ENCODE measurements at places on chromosomes 3 and 15. TPM values are rescaled to one million over a fixed set of nuclear protein-coding genes. Genes with fewer than 3 reads are reported as not detected.

DNA sequence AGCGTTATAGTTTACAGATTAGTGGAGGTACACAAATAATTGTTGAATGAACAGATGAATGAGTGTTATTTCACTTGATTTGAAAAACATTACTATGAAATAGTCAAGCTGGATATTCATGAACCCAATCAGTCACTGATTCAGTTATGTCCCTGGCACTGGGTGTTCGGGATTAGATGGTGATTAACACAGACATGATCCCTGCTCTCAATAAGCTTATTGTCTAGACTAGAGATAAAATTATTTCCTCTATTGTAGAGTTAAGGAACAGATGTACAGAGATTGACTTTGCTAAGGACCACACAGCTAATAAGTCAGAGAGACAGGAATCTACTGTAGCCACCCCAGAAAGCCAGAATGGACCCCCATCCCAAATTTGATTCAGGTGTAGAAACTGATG lies 963 bp downstream of the GRAMD1C start:
- no peak for DNase-seq

- no peak for DNase-seq
Measured at GRCh38 chr3:105905328-105905727, 36.5 kb upstream of the CBLB start.

DNA sequence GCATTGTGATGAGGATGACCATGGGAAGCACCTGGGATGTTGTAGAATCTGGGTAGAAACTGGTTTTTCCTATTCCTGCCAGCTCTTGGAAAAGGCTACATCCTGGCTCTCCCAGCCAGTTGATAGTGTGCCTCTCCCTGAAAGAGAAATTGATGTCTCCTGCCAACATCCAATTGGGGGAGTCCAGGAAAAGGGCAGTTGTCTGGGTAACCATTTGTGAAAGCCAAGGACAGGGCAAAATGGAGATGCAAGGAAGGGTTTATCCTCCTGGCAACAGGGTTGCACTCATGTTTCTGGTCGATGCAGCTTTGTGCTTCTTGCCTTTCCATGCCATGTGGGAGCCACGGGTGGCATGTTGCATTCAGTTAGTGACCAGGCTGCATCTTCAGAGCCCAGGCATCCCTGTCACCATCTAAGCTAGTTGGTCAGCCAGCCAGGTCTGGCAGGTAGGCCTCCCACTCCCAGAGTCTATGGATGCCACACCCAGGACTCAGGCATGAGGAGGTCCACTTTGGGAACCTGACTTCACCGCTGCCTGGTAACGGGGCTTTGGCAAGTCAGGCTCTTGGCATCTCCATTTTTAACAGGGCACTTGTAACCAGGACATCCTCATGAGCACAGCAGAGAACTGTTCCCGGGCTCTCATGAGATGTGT lies 153.5 kb downstream of the DNAJB8 start:
- DNase-seq = no peak

DNA sequence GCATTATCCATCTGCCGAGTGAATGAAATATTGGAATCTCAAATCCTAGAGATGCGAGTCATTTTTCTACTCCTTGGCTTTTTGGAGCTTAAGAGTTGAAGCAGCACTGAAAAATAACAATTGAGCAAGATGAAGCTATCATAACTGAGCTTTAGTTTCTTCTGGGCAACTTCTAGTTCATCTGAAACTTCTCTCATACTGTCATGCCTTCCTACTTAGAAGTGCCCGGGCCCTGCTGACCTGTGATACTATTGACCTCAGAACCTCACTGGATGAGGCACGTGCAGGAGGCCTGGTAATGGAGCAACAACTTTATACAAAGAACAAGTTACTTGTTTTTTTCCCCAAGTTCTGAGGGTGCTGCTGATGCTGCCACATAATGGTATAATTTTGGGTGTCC lies 48.5 kb upstream of the P3H2 start:
- DNase-seq = no peak

GRCh38 chr15:83112233-83112955 lies 4.9 kb downstream of the TM6SF1 start:
- DNase-seq = no peak

GRCh38 chr3:197907196-197907595 lies 42.8 kb upstream of the RPL35A start:
- no peak for DNase-seq

DNA sequence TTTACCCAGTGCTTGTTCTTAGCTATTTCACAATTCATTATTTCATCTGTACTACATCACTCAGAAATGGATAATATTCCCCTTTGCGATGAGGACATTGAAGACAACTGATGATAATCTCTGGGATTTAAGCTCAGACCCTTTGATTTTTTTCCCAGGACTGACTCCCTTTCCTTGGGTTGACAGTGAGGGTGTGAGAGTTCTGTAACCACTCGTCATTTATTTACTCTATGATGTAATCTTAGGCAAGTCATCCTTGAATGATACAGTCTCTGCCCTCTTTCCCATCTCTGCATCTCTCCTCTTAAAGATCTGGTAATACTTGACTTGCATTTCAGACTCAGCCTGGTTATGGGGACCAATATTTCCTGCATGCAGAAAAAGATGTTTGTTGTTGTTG lies 1041.7 kb downstream of the AGBL1 start:
- DNase-seq = no peak

- DNase-seq = no peak
Measured at GRCh38 chr15:80560601-80561400, 134.3 kb upstream of the ABHD17C start.

DNA sequence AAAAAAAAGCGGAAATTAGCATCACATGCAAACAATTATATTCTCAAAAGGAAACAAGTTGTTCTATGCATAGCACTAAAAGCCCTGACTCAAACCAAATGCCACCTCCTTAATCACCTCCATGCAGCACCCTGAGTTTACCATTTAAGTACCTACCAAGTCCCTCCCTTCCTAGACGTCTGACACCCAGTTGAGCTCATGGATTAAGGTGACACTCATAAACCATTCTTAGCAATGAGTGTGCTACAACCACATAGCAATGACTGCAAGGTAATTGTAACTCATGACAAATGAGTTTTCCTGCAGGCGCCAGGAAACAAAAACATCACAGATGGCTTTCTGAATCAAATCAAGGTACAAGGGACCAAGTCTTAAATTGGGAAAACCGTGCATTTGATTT lies 32.0 kb downstream of the WWTR1 start:
- DNase-seq = no peak

- no peak for DNase-seq
Measured at GRCh38 chr3:99418209-99418635, 220.2 kb upstream of the COL8A1 start.

The CHAC1 gene
- polyA plus RNA-seq = not detected

GRCh38 chr3:56980798-56981390 lies 79.6 kb upstream of the SPATA12 start:
- DNase-seq = no peak

DNA sequence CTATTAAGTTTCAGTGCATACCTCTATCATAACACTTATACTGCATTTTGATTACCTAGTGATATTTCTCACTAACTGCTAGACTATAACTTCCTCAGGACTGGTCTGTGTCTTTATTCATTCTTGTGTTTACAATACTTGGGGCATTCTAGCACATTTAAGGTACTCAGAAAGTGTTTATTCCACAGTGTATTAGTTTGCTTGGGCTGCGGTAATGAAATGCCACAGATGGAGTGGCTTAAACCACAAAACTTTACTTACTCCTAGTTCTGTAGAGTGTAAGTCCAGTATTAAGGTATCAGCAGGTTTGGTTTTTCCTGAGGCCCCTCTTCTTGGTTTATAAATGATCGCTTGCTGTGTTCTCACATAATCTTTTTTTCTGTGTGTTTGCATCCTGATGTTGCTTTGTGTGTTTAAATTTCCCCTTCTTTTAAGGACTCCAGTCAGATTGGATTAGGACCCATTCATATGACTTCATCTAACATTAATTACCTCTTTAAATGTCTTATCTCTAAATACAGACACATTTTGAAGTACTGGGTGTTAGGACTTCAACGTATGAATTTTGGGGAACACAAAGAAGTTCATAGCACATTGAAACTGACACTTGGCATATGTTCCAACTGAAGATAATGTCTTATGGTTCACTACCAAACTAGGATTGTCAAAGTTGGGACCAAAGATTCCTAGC lies 23.9 kb downstream of the RNF111 start:
- no peak for DNase-seq

- peak; percentile 43 for DNase-seq
Measured at GRCh38 chr15:88401996-88402656, 65.1 kb downstream of the MRPL46 start.

DNA sequence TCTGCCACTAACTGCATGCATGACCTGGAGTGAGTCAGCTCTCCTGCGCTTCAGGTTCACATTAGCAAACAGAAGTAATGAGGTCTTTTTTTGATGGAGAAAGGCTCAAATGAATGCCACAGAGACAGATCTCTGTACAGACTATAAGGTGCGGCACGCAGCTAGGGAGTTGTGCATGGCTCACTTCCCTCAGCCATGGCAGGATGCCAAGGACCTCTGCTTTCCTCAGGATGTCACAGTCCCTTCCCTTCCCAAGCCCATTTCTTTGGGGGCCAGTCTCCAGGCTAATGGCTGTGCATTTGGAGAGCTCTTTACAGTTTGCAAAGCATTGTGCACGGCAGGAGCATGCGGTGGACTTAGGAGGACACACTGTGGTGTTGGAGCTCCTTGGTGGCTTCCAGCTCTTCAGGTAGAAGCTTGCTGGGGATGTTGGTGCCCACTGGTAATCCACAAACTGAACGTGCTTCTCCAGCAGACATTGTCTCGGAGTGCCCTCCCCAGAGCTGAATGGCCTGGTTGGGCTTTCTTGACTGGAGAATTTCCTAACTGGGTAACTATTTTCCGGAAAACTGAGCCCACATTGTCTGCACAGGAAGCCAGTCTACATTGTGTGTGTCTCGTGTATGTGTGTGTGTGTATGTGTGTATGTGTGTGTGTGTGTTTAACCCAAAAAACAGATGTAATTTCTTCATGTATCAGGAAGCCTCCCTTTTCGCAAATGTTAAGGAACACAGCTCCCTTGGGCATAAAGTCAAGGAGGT lies 172.5 kb upstream of the TLE3 start:
- DNase-seq = no peak

DNA sequence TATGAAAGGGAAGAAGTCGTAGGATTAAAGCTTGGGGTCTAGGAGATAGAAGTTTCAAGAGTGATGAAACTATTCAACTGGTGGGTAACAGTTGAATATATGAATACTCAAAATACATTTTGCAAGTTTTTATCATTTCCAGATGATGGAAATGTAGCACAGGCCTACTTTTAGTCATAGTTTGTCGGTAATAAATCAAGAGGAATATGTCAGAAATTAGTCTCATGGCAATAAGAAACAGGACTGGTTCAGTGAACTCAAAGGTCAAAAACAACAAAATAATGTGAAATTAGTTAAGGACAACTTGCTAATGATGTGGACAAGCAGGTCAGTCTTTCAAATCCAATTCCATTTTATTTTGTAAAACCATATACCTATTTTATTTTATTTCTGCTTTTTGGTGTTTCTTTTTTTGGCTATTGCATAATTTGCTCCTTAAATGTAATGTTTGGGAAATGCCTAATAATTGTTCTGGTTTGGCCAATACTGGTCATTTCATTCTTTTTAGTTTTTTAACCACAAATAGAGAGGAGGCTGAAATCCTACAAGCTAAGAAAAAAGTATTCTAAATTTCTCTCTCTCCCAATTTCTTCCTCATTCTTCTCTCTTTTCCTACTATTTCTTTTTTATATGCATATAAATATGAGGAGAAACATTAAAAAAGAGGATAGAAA lies 195.2 kb upstream of the ARHGEF26 start:
- DNase-seq = no peak

The CHRM5 gene
- polyA plus RNA-seq = not detected

- no peak for DNase-seq
Measured at GRCh38 chr15:59276225-59277178, 69.9 kb downstream of the LDHAL6B start.

DNA sequence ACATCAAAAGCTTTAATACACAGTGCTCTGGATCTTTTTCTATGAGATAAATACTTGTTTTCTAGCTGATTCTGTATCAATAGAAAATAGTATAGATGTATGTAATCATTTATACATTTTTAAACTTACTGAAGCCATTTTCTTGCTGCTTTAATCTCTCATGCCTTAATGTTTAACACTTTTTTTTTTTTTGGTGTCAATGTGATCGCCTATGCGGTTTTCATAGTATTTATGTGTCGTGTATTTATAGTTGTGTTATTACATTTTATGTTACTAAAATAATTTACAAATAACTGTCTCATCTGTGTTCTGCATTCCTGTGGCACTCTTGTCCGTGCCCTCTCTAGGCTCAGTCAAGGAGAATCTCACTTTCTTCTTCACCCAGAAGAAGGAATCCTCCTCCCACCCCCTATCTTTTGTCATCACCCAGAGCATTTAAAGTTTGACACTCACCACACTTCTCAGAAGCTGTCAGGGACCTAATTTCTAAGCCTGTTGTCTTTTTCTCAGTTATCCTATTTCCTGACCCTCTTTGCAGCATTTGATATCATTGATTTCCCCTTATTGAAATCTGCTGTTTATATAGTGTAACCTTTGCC lies 21.4 kb upstream of the GPR171 start:
- DNase-seq = no peak

The SAMMSON gene
- polyA plus RNA-seq = not detected

GRCh38 chr15:52326756-52327155 lies 31.2 kb upstream of the MYO5C start:
- no peak for DNase-seq

- DNase-seq = no peak
Measured at GRCh38 chr3:159593927-159594605, 394.6 kb upstream of the IL12A start.

DNA sequence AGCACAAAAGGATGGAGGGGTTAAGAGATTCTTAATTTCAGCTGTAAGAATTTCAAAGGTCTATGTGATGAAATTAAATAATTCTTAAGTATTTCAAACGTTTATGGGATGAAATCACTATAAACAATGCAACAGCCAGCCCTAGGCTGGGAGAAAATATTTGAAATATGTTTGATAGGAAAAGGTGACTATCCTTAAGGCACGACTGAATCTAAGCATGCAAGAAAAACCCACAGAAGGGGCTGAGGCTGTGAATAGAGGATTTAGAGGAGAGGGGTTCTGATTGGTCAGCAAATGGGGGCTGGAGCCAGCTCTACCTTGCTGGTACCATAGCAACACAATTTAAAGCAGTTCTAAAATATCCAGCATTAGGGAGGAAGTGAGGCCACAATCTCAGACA lies 220.8 kb upstream of the ATP10A start:
- DNase-seq = no peak

DNA sequence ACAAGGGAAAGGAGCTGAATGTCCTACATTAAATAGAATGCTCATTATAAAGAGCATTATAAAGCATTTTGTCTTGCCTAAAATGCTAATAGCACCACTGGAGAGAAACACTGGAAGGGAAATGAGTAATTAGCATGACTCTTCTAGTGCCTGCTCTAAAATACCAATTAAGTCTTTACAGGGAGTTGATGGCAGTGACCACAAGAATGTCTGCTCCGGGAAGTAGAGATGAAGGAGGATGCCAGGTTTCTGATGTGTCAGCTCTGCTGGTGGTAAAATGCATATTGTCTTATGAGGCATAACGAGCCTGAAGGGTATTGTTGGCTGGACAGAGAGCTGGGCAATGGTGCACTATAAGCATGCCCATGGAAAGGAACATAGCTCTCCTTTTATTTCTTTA lies 49.5 kb downstream of the MYLK start:
- DNase-seq = no peak

The SPATA12 gene
- polyA plus RNA-seq = not detected

The NRG4 gene
- polyA plus RNA-seq = not detected

GRCh38 chr3:114186501-114186900 lies 7.6 kb upstream of the DRD3 start:
- DNase-seq = no peak

The CFAP92 gene
- polyA plus RNA-seq = not detected

The FOXL2NB gene
- polyA plus RNA-seq = not detected

The STAC gene
- polyA plus RNA-seq = not detected

Data from naive B cell (primary cell).